ENCODE measurements at places on chromosomes 16 and 17.

DNA sequence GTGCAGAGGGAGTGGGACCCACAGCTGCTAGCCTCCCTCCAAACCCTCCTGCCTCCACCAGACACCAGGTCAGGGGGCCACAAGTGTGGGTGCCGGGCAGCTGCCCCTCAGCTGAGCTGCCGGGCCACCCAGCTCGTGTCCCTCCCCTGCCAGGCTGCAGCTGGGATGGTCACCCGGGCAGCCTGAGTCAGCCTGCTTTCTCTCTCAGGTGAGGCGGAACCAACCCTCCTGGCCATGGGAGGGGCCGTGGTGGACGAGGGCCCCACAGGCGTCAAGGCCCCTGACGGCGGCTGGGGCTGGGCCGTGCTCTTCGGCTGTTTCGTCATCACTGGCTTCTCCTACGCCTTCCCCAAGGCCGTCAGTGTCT lies 6.9 kb downstream of the SLC16A3 start:
- no peaks in the 10 kb centered on the region for H3K27me3 ChIP-seq
- no peak overlapping the region for H3K4me3 ChIP-seq
- H3K4me1 ChIP-seq, result peaks cover 90% of the 10 kb centered on the region
- H3K27ac ChIP-seq, result peak overlapping the region; percentile 6
- DNase-seq, result no peak

- H3K27ac ChIP-seq, result peak overlapping the region; percentile 43
- H3K4me1 ChIP-seq, result peaks cover 9% of the 10 kb centered on the region
- H3K27me3 ChIP-seq, result no peaks in the 10 kb centered on the region
- H3K36me3 ChIP-seq, result no peaks in the 10 kb centered on the region
- peak overlapping the region; percentile 86 for H3K4me3 ChIP-seq
Measured at GRCh38 chr16:22373662-22374310, 633 bp downstream of the CDR2 start.

DNA sequence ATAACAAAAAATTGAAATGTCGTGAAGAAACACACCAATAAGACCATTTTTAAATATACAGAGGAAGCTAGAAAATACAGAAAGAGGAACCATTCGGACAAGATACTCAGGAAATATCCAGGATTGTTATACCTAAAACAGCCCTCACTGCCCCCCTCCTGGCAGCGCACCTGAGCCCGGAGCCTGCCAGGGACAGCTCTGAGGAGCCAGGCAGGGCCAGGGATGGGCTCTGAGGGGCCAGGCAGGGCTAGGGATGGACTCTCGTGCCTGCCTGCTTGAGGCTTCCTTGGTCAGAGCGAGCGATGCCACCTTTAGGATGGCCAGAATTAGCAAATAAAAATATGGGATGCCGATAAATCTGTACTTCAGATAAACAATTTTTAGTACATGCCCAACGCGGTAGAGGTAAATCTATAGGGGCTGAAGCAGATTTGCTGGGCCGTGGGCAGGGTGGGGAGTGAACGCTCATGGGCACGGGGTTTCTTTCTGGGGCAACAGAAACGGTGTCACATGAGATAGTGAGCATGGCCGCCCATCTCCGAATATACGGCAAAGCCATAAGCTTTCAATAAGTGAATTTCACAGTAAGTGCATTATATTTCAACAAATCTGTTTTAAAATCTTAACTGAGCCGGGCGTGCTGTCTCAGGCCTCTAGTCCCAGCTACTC lies 18.2 kb upstream of the CSNK1D start:
- no peak for DNase-seq
- H3K36me3 ChIP-seq, result no peaks in the 10 kb centered on the region
- no peak overlapping the region for H3K27ac ChIP-seq
- peak overlapping the region; percentile 84 for H3K4me3 ChIP-seq

GRCh38 chr17:81440511-81441244 lies 45.4 kb downstream of the BAHCC1 start:
- no peaks in the 10 kb centered on the region for H3K27me3 ChIP-seq
- peaks cover 75% of the 10 kb centered on the region for H3K36me3 ChIP-seq
- peaks cover 6% of the 10 kb centered on the region for H3K4me1 ChIP-seq
- H3K4me3 ChIP-seq, result no peak overlapping the region
- no peak overlapping the region for H3K27ac ChIP-seq
- peak; percentile 41 for DNase-seq

GRCh38 chr16:85238233-85238647 lies 126.0 kb upstream of the CIBAR2 start:
- no peaks in the 10 kb centered on the region for H3K27me3 ChIP-seq
- DNase-seq, result peak; percentile 83
- H3K36me3 ChIP-seq, result peaks cover 8% of the 10 kb centered on the region
- peak overlapping the region; percentile 50 for H3K27ac ChIP-seq
- H3K4me1 ChIP-seq, result peaks cover 62% of the 10 kb centered on the region

GRCh38 chr17:29593591-29594518 lies 923 bp downstream of the ANKRD13B start:
- H3K4me3 ChIP-seq, result peak overlapping the region; percentile 64
- no peaks in the 10 kb centered on the region for H3K27me3 ChIP-seq
- peaks cover 57% of the 10 kb centered on the region for H3K4me1 ChIP-seq
- H3K36me3 ChIP-seq, result no peaks in the 10 kb centered on the region
- H3K27ac ChIP-seq, result no peak overlapping the region

DNA sequence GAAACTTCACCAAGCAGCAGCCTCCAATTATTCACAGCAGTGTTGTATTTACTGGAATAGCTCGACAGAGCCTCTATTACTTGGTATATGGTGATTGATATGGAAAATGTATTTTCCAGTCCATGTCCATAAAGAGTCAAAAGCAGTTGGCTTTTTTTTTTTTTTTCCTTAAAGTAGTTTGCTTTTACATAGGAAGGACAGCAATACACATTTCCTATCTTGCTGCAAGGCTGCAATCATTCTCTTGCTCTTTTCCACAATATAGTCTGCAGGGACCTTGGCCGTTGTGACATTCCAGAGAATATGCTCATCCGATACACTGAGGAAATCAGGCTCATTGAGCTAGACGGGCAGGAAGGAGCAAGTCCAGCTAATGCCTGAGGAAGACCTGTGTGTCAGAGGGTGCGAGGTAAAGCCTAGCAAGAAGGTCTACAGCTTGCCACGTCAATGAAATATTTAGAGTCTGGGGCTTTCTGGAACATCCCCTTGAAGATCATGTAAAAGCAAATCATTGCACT lies 131.1 kb downstream of the ENGASE start:
- H3K36me3 ChIP-seq, result no peaks in the 10 kb centered on the region
- peaks cover 61% of the 10 kb centered on the region for H3K27me3 ChIP-seq
- peaks cover 16% of the 10 kb centered on the region for H3K4me1 ChIP-seq
- no peak overlapping the region for H3K27ac ChIP-seq

- no peaks in the 10 kb centered on the region for H3K27me3 ChIP-seq
- no peak overlapping the region for H3K27ac ChIP-seq
- no peak for DNase-seq
Measured at GRCh38 chr16:17831330-17831729, 360.6 kb upstream of the XYLT1 start.

- no peak overlapping the region for H3K4me3 ChIP-seq
- no peak overlapping the region for H3K27ac ChIP-seq
- H3K27me3 ChIP-seq, result peaks cover 25% of the 10 kb centered on the region
- peak; percentile 13 for DNase-seq
- H3K36me3 ChIP-seq, result no peaks in the 10 kb centered on the region
Measured at GRCh38 chr16:88920618-88921590, 54.4 kb upstream of the PABPN1L start.

DNA sequence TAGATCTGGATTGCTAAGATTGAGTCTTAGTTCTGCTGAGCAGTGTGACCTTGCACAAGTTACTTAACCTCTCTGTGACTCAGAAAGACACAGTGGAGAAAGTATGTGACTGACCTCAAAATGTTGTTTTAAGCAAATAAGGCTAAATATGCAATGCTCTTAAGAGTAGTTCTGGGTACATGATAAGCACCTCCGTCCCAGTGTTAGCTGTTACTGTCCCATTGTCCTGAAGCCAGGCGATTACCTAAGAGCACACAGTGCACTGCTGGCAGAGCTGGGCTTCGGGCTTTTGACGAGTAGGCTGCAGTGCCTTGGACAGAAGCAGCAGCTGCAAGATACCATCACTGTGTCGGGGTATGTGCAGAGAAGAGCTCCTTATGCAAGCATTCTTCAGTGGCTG lies 32.7 kb upstream of the FOXF1 start:
- H3K36me3 ChIP-seq, result no peaks in the 10 kb centered on the region
- H3K27ac ChIP-seq, result no peak overlapping the region
- no peak overlapping the region for H3K4me3 ChIP-seq
